ENCODE measurements at places on chromosomes 12 and 14. TPM values are rescaled to one million over a fixed set of nuclear protein-coding genes. Genes with fewer than 3 reads are reported as not detected.
A peak's percentile ranks its signal among the peaks of the same experiment; 100 is the strongest.

The COX8C gene
- not detected for polyA plus RNA-seq

The DHH gene
- 0.08 TPM for polyA plus RNA-seq

DNA sequence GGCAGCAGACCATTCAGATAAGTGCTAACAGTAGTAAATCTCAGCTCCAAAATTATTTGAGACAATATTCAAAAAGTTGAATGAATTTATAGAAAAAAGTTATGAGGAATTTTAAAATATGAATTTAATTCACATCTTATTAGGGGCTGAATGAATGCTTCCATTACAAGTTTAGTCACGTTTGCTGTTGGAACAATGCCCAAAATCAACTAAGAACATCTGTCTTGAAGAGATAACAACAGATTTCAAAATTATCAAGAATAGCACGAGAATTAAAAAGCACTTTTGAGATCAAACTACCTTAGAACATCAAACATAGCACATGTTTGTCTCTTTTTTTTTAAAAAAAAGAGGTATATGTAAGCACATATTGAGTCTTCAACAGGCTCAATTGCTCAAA, 115.4 kb upstream of the PPFIA2 start:
- no peak for DNase-seq

DNA sequence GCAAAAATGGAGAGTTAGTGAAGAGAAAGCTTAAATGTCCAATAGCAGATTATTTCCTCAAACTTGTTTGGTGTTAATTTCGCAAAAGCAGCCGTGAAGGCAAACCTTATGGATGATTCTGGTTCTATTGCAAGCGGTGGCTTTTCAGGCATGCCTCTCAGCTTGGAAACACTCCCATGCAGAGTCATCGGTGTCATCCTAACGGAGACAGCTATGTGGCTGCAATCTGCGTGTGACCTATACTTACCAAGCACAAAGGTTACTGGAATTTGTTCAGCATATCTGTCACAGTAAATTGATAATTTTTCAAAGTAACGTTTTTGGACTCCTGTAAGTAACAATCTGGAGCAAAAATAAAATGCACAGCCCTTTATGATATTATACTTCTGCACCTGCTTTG, 5.0 kb downstream of the BEST3 start:
- DNase-seq, result no peak

DNA sequence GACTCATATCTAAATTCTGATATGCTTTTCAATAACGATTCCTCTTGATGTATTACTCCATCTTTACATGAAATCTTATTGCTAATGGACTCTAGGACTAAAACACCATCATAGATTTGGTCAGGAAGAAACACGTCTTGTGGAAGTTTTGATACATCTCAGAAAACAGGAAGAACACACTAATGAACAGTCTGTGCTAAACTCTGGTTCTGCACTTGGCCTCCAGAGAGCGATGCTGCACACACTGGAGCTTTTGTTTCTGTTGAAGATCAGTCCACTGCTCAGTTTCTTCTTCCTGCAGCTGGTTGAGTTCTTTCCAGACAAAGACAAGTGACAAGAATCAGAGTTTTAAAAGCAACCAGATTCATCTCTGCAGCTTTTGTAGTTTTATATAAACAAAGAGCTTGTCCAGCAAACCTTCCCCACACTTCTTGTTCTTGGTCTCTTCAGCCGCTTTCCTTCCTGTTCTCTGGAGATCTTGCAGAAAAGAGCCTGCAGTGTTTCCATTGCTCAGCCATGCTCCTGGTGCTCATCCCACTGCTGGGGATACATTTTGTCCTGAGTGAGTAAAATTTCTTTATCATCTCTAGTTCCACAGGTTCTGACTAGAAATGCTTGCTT, 229.1 kb upstream of the OR4E1 start:
- no peak for DNase-seq

The GLI1 gene
- 0.67 TPM for polyA plus RNA-seq

DNA sequence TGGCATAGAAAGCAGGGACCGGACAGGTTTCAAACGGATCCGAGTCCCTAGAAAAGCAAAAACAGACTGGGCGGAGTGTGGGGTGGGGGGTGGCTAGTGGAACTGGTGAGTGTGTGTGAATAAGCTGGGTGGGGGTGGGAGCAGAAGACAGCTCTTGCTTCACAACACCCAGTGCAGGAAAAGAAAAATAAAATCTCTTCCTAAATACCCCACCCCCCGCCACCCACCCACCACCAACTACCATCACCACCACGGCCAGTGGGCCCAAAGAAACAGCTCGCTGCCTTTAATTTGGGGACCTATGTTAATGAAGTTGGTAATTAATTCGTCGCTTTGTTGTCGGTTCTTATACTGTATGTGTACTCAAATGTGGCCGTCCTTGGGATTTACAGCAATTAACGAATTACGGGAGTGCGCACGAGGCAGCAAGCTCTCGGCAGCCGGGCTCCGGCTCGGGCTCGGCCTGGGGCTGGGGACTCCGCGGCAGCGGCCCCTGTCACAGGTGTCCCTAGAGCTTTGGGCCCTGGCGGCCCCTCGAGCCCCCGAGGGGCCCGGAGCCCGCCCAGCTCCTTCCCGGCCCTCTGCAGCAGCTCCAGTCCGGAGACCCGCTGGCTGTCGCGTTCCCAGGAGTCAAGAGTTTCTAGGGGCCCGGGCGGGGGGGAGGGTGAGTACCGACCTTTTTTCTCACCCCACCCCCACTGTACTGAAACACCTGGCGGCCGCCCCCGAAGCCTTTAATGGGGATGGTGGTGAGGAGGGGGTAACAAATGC, 1.5 kb upstream of the OTX2 start:
- DNase-seq, result no peak

DNA sequence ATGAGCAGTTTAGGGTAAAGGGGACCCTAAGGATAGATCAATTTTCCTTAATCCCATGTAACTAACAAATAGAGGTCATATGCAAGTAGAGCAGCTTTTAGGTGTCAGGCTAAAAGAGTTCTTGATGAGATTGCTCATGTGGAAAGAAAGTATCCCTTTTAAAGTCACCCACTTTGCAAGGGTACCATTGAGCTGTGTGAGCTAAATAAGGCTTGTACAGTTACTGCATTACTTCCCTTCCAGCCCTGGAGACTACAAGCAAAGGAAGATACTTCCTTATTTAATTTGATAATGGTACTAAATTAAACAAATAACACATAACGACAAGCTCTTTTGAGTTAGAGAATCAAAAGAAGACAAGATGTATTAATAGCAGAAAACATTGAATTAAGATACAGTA, 191.7 kb downstream of the TMX1 start:
- no peak for DNase-seq

The INHBE gene
- 0.08 TPM for polyA plus RNA-seq

GRCh38 chr14:69547701-69548348, 26.8 kb downstream of the CCDC177 start:
- peak; percentile 87 for DNase-seq

DNA sequence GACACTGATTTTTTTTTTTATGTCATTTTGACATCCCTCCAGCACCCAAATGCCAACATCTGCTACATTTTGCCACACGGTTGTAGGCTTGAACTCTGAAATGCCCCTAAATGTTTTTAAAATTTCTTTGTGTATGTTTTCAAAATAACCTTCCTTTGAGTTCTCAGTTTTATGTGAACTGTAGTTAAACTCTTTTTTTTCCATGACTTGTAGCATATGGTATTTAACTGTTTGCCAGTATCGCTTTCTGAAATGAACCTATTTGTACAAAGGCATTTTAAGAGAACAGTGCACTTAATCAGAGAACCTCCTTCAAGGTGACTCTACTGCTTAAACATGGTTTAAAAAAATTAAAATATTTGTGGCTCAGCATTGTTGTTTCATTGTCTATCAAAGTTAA, 61.5 kb downstream of the PDE3A start:
- no peak for DNase-seq

DNA sequence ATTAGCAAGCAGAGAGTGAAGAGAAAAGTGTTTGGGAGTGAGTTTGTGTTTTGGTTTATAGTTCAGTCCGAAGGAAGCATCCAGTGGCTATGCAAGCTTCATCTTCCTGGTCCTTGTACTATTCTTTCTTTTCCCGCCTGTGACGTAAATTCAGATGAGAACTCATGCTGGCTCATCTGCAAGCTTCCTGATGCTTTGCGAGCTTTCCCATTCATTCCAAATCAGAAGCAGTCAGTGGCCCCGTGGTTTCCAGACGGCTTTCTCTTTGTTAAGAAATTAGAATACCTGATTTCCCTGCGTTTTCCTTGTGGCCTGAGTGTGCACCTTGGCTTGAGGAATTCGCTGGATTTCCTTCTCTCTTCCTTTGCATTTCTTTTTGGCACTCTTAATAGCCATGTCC, 89.5 kb downstream of the TESC start:
- DNase-seq, result no peak

DNA sequence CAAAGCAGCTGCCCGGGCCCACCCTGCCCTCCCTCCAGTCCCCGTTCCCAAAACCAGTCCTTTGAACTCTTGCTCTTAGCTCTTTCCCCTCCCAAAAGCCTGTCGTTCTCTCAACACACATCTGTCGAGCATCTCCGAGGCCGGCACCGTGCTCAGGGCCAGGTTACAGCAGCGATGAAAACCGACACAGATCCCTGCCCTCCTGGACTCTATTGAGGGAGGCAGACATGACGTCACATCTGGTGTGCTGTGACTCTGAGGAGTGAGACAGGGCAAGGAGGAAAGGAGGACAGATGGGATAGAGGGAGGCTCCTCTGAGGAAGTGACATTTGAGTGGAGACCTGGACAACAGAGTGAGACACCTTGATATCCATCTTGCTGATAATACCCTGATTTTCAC, 34.6 kb upstream of the PWP1 start:
- no peak for DNase-seq

- DNase-seq, result no peak
Observed at GRCh38 chr12:46110928-46111699, 120.7 kb upstream of the SCAF11 start.

- no peak for DNase-seq
Observed at GRCh38 chr12:77745624-77746023, 85.1 kb upstream of the NAV3 start.

DNA sequence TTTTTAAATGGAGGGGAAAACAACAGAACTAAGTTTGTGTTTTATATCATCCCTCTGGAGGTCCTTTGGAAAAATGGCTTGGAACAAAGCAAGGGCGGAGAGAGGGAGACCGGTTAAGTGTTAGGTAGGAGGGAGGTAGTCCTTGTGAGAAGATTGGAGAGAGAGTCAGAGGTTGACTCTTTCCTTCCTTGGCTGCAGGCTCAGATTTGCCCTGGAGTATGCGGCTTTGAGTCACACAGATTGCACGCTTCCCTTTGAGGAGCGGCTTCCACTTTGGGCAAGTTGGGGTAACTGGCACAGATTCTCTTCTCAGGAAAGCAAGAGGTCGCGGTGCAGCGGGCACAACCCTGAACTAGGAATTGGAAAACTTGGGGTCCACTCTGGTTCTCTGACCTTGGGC, 9.9 kb downstream of the SOCS2 start:
- DNase-seq, result no peak

GRCh38 chr14:43297794-43298193, 1209.3 kb downstream of the FSCB start:
- no peak for DNase-seq

DNA sequence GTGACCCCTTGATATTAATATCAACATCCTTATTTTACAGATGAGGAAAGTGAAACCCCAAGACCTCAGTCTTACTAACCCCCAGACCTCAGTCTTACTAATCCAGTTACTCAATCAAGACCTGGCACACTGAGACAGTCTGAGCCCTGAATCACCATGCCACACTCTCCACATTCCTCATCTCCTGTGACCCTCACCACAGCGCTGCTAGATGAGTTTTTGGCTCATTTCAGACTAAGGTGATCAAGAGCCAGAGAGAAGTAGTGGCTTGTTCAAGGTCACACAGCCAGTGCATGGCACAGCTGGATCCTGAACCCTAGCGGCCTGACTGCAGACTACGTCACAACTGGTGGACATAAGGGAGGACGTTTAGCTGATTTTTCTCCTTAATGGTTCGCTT, 579.2 kb downstream of the BCL11B start:
- no peak for DNase-seq

DNA sequence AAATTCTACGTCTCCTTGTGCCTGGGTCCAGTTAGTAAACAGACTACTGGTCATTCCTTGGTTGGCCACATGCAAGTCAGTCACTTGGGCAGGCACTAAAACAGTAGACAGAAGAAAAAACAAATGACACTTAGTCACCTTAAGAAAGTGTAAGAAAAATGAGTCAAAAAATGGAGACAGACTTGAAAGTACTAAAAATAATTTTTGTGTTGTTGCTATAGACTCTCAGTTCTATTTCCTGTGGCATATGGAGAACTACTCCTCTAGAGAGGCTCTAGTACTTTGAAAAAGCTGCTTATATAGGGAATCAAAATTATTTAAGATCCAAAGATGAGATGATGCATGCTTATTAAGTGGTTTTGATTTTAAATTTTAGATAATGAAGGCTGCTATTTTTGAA, 56.0 kb downstream of the PTPRB start:
- DNase-seq, result no peak

DNA sequence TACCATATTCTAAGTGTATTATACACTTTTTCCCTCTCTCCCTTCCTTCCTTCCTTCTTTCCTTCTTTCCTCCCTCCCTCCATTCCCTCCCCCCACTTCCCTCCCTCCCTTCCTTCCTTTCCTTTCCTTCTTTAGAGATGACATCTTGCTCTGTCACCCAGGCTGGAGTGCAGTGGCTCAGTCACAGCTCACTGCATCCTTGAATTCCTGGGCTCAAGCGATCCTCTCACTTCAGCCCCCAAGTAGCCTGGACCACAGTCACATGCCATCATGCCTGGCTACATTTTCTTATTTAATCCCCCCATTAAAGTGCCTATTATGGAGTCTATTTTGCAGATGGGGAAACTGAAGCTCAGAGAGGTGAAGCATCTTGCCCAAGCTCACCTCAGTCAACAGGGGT, 55.0 kb downstream of the SVOP start:
- no peak for DNase-seq

GRCh38 chr12:76106631-76107030, 22.1 kb upstream of the NAP1L1 start:
- DNase-seq, result no peak

DNA sequence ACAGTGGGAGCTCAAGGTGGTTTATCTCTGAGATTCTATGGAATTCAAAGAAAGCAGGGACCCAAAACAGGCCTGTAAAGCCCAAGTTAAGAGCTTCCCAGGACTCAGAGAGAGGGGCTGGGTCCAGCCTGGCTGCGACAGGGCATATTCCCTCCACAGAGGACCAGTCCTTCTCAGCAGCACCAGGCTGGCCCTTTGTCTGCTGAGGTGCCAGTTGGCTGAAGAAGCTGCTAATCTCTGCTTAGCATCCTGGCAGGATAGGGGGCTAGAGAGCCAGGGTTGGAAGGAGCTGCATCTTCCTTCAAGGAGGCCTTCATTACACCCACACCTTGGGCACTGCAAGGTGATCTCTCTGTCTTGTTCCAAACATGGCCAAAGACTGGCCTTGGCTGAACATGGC, 68.3 kb upstream of the TUNAR start:
- DNase-seq, result no peak

DNA sequence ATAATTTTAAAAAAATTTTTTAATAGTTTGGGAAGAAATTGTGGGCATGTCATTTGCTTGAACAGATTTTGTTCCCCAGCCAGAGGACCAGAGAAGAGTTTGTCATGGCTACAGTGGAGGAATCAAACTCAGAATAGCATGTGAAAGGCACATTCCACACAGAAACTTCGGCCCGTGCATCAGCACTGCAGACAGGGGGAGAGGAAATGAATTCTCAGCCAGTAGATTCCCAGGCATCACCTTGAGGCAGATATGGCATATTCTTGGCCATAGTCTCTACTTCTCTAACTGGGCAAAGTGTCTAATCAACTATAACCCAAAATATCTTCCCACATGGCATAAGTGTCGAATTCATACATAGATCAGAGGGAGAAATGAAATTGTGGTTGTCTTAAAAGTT, 153.3 kb downstream of the PRKCH start:
- DNase-seq, result no peak

Data from SK-N-SH (cell line).